ENCODE measurements at places on chromosomes 2 and 18.

- DNase-seq, result no peak
Observed at GRCh38 chr2:229133155-229133772, 137.8 kb downstream of the PID1 start.

GRCh38 chr2:172552547-172553291, 3.2 kb upstream of the PDK1 start:
- no peak for DNase-seq

DNA sequence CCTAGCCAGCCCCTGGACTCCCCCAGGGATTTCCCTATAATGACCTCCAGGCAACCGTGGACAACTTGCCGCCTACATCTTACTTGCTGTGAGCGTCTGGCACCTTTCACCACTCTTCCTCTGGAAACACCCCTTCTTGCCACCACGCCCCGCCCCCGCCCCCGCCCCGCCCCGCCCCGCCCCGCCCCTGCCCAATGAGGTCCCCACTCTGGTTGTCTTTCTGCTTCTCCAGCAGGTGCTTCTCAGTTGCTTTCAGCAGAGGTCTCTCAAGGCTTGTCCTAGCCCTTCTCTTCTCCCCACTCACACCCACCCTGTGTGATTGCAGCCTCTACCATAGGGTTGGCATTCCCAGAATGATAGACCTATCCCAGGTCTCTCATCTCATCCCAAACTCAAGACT, 214.5 kb downstream of the EN1 start:
- DNase-seq, result no peak

- no peak for DNase-seq
Observed at GRCh38 chr2:27804146-27804545, 32.6 kb downstream of the MRPL33 start.

- DNase-seq, result no peak
Observed at GRCh38 chr2:26484579-26484978, 6.7 kb upstream of the OTOF start.

- DNase-seq, result no peak
Observed at GRCh38 chr2:11534071-11534745, 363 bp downstream of the GREB1 start.

DNA sequence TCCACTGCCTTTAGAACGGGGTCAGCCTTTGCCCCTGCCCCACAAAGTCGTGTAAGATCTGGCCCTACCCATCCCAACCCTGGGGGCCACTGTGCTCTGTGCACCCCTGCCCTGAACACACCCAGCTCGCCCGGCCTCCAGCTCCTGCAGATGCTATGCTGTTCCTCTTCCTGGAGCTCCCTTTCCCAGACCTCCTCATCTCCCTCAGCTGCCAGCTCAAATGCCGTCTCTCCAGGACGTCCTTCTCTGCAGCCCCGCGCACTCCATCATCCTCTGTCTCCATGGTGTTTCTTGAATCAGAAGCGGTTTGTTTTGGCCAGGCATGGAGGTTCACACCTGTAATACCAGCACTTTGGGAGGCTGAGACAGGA, 94.1 kb downstream of the SH3BP4 start:
- DNase-seq, result no peak

- DNase-seq, result peak; percentile 33
Observed at GRCh38 chr2:159904959-159905305, 106.9 kb upstream of the CD302 start.

- DNase-seq, result peak; percentile 53
Observed at GRCh38 chr18:34592961-34593382, 117.1 kb upstream of the DTNA start.

DNA sequence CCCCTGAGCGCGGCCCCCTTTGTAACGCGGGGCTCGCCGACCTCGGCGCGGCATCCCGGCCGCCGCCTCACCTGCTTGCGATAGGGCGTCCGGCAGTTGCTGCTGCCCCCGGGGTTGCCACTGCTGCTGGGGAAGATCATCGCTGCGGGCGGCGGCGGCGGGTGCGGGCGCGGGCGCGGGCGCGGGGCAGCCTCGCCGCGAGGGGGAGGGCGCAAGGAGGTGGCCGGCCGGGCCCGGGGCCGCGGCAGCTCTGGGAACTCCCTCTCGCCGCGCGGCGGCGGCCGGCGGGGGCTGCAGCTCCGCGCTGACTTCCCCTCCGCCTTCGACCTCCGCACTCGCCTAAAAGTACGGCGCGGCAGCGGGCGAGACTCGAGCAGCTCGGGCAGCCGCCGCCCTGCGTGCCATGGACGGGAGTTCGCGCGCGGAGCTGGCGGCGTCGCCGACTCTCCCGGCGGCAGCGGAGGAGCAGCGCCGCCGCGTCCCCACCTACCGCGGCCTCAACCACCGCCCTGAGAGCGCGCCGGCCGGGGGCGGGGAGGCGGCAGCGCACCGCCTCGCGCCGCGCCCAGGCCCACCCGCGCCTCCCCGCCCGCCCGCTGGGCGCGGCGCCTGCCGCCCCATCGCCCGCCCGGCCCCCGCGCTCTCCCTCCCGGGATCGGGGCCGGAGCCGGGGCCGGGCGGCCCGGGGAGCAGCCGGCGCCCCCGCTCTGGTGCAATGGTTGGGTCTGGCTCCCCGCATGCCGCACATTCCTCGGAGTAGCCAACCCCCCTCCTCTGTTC, 86.0 kb downstream of the RBMS1 start:
- DNase-seq, result peak; percentile 66

DNA sequence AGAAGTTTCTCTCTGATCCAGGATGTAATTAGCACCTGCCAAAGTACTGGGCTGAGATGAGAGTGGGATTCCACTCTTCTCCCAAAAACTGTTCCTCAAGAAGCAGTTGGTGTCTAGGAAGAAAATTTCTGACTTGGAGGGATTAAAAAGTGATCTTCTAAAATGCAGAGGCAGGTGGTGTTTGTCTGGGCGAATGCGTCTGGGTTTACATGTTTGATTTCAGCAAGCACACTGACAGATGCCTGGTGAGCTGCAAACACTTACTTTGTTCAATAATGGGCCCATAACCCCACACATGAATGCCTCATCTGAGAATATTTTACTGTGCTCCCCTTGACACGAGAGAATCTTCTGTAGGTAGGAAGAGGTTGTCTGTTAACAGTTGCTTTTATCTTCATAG, 24.3 kb upstream of the KCNF1 start:
- DNase-seq, result no peak

DNA sequence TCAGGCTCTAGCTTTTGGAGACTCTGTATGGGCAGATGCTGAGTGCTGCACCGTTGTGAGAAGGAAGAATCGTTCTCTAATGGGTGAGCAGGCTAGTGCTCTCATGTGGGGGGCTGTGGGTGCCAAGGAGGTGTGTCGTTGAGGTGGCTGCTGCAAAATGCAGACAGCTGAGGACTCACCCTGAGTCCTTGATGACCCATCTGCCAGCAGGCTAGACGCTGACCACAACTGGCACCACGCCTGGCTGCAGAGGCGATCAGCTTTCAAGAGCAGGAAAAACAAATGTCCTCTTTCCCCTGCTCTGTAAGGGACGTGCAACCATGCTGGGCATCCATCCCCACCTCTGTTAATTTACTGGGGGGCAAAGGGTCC, 48.2 kb downstream of the HAUS1 start:
- DNase-seq, result peak; percentile 51

DNA sequence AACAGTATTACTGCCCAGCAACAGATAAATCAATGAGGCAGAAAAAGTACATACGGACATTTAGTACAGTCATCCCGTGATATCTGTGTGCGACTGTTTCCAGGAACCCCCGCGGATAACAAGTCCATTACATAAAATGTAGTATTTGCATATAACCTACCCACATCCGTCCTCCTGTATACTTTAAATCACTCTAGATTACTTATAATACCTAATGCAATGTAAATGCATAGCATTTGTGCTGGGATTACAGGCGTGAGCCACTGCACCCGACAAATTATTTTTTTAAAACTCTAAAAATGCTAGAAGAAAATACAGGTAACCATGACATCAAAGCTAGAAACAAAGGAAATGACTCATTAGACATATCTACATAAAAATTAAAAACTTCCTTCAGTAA, 91.6 kb downstream of the FAM161A start:
- no peak for DNase-seq

DNA sequence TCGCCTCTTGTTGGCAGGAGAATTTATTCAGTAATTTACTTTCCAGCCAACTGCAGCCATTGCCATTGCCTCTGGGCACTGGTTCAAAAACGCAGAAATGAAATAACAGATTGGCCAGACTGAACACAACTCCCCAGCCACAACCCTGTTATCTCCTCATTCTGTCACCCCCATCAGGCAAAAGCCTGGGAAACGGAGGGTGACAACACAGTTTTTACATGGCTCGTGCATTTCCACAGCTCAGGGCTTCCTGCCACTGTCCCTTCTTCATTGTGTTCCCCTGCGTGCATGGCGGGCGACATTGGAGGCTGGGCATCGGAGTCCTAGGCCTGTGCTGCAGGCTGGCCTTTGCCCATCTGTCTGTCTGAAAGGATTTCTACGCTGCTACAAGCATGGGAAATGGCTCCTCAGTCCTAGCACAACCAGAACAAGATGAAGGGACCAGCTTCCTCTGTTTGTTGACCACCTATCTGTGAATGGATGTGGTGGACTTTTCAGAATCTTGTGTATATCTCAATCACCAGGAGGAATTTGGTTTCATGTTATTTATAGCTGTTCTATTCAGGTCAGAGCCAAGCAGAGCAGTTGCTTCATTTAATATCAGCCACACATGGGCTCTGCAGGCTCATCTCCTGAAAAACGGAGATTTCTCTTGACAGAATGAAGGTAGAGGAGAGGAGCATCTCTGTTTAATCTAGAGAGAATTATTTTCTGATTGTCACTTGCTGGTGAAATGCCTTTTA, 107.0 kb downstream of the MGAT5 start:
- peak; percentile 42 for DNase-seq

- no peak for DNase-seq
Observed at GRCh38 chr2:61013382-61013781, 4.1 kb upstream of the PEX13 start.

DNA sequence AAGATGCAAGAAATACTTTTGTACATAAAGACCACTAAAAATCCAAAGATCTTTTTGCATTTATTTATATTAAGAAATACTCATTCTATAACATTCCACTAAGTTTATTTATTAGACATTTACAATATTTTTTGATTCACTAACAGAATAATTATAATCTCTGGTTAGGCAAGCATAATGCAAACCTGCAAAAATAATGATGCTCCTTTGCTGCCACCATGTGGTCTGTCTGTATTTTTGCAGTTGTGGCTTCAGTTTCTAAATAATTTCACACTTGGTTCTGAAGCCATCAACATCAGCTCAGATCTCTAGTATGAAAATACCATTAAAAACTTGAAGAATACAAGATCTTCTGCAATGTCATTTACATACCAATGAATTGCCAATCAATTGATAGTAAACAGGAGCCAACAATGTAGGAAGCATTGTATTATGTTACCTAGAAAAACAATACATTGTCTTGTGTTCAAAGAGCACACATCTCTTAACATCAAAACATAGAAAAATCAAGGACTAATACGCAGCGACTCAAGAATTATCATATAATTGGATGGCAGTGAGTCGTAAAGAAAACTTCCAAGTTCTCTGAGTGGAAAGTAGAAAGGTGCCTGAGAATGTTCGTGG, 28.8 kb upstream of the WDR75 start:
- DNase-seq, result no peak

DNA sequence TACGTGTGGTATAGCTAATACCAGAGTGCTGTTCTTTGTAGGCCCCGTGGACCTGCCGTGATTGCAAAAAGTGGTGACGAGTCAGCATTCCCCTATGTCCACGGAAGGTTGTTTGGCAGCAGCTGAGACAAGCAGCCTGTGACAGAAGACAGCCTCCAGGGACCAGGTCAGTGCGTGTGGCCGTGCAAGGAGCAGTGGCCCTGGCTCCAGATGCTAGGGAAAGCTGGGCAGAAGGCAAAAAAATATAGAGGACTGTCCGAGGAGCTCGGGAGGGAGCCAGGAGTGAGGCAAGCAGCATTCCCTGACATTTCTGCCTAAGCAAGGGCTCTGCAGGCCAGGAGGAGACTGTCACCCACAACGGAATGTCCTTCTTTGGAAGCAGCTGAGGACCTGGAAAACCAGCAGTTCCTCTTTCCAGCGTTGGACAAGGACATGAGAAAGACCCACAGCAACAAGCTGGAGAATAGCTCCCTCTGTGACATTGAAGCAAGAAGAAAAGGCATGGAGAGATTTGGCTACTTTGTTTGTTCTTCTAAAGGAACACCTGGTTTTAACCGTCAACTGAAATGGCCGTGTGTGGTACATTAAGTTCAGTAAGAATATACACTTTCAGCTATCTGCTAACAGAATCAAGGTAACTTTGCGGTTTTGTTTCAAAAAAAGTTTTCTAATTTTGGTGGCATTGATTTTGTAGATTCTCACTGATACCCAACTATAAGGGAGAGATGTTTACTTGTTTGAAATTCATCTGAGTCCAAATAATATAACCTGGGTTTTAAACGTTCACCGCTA, 58.3 kb downstream of the NPAS2 start:
- DNase-seq, result peak; percentile 37

DNA sequence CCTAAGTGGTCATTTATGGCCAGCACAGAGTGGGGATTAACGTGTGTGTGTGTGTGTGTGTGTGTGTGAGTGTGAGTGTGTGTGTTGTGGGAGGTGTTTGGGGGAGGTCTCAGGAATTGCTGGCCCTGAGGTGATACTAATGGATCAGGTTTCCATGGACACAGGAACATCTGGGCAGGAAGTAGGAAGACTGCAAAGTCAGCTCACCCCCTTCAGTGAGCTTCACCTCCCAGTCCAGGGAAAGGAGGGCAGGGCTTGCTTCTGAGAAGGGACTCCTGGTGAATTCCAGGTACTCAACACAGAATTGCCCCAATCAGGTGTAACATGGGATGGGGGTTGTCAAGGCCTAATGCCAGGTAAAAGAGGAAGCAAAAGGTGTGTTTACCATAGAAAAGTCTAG, 30.3 kb upstream of the IL1R1 start:
- no peak for DNase-seq

DNA sequence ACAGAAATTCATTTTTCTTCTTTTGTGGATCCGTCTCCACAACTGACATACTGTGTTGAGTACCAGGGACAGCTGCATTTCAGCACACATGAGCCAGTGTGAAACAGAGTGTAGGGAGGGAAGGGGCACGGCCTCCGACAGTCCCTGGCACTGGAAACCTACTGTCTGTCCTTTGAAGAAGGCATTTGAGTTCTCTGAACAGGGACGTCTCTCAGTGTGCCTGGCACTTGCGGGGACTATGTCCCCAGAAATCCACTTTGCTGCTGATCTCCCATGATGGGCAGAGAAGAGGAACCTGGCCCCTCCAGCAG, 48.1 kb downstream of the PLB1 start:
- DNase-seq, result no peak

- no peak for DNase-seq
Observed at GRCh38 chr2:73952499-73953446, 26.1 kb downstream of the DGUOK start.

- DNase-seq, result no peak
Observed at GRCh38 chr2:148987286-148987685, 51.2 kb upstream of the LYPD6B start.
